ENCODE measurements at places on chromosomes 1 and 21.

DNA sequence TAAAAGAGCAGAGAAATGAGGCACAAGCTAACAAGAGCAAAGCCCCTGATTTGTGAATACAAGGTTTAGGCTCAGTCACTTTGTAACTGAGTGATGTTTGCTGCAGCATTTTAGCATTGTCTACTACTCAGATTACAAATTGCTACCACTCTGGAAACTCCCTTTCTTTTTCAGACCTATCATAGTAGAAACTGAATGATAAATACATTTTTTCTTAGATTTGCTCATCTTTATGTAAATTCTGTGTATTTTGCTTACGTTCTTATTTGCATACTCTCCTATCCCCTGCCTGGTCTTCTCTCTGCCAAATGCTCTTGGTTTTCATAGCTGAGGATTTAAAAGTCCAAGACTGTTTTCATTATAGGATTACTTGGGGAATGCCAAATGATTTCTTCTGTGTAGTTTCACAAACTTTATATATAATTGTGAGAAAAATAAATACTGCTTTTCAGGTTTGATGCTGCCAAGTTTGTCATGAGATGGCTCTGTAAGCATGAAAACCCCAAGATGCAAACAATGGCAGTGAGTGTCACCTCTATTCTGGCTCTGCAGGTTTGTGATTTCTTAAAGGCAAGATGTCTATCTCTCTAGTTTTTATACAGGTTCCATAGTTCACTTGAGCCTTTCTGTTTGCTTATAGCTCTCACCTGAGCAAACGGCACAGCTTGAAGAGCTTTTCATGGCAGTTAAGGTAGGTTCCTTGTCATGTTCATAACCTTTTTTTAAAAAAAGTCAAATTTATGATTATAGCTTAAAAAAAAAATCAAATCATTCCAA is 24.7 kb downstream of the ZYG11A start:
- no peak for DNase-seq

- no peak for DNase-seq
These were observed 366.9 kb upstream of the VAMP3 start for GRCh38 chr1:7404046-7404742.

- DNase-seq, result no peak
These were observed 103.1 kb downstream of the GALNT2 start for GRCh38 chr1:230170153-230170547.

- no peak for DNase-seq
These were observed 86.5 kb upstream of the WNT4 start for GRCh38 chr1:22229379-22229778.

DNA sequence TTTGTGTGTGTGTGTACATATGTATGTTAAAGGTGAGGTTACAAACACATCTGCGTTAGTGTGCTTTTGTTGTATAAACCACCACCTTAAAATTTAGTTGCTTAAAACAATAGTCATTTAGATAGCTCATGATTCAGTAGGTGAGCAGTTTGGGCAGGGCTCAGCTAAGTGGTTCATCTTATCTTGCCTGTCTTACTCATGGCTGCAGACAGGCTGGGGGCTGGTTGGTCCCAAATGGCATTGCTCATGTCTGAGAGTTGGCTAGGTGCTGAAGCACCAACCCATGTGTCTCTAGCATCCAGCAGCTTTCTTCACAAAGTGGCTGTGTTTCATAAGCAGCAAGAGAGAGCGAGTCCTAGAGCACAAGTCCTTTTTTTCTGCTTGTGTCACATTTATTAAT is 91.4 kb downstream of the MACF1 start:
- no peak for DNase-seq

GRCh38 chr1:172499636-172500141 is 33.3 kb upstream of the SUCO start:
- DNase-seq, result no peak

DNA sequence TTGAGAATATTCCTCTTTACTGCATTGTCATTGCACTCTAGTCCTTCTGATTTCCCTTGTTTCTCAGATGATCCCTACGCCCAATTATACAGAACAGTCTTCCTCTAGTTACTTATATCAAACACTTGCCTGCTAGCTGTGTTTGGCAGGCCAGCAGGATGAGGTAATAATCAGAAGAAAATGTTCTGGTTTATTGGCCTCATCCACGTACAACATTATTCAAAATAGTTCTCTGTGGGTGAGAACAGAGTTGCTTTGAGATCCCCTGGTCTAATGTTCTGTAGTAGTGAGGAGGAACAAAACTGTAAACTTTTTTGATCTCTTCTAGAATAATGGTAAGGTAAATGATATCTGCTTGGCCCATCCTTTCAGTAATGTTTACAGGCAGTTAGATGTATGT is 22.3 kb upstream of the C1orf105 start:
- no peak for DNase-seq

- DNase-seq, result no peak
These were observed 13.4 kb upstream of the LRRC47 start for GRCh38 chr1:3809680-3810079.

DNA sequence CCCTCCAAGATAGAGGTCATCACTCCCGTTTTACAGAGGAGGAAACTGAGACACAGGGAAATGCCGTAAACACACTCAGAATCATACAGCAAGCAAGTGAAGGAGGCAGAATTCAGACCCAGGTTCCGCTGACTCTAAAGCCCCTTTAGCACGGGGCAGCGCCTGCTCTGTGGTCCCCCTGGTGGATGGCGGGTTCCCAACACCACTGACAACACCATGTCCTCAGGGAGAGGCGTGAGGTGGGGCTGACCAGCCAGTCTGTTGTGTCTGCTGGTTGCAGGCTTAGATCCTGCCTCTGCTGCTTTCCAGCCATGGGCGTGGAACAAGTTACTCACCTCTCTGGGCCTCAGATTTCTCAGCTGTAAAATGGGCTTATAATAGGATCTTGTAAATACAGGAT is 617.3 kb downstream of the MATN1 start:
- no peak for DNase-seq

GRCh38 chr1:210124736-210125135 is 107.9 kb upstream of the SERTAD4 start:
- no peak for DNase-seq

- no peak for DNase-seq
These were observed at the start of gene C1orf116 for GRCh38 chr1:207032528-207033017. C1orf116 (minus strand) TSS chr1:207032756; CDS start chr1:207027598, 5,158 bp downstream.

DNA sequence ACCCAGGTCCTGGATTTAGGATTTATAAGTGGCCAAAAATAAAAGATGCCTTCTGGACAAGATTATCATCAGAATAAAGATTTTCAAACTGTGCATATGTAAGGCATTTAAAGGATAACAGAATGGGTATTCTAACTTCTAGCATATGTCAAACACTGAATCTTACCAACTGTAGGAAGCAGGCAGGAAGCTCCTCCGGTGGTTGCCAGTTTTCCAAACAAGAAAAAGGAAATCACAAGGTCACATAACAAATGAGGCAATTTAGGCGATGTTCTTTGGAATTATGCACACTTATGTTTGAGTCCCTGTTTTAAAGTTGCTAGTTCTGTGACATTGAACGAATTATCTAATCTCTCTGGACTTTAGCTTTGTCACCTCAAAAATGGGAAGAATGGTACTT is 48.9 kb downstream of the ATP6V1G3 start:
- no peak for DNase-seq

DNA sequence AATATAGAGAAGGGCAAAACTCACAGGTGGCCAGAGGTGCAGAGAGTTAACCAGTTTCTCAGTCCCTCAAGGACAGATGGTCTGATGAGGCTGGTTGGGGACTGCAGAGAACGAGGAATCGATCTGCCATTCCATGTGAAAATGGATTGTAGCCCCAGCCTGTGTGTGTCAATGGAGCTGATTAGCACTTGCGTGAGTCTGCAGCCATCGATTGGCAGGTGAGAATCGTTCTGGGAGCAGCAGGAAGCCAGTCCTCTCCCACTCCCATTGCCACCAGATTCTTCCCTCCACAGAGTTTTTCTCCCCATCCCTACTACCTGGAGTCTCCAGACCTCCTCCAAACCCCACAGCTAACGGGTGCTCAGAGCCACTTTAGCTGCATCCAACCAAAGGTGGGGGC is 18.3 kb upstream of the PSMB2 start:
- DNase-seq, result no peak

DNA sequence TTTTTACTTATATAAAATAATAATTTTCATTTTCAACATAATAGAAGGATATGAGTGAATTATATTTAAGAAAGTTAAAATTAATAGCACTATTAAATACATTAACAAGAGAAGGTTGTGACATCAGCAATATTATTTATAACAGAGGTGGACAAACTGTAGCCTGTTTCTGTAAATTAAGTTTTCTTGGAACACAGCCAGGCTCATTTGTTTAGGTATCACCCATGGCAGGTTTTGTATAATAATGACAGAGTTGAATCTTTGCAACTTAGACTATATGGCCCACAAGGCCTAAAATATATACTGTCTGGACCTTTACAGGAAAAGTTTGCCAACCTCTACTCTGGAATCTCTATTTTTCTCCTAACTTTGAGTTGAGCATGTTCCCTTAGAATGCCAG is 42.8 kb upstream of the CACYBP start:
- no peak for DNase-seq

GRCh38 chr21:38468989-38469388 is 29.3 kb downstream of the ERG start:
- no peak for DNase-seq

DNA sequence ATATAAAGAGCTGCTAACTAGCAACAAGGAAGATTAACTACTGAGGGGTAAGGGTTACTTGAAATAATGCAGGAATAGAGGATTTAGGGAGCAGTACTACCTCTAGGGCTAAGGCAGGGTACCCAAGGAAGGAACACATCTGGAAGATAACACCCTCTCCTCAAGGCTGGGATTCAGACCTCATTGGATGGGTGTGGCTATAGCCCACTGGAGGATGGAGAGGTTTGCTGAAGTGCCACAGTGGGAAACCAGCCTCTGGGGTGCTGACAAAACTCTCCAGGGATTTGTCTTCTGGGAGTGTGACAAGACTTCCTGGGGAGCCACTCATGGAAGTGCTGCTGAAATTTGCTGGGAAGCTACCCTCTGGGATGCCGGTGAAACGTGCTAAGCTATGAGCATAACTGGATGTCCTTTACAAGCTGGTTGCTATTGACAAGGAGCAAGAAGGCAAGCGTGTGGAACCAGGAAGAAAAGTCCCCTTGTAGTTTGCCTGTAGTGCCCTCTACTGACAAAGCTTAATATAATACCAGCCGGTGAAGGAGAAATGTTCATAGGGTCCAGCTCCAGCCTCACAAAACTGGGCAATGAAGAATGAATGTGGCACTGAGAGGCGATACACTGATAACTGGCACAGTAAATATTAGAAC is 122.8 kb upstream of the USP24 start:
- DNase-seq, result no peak

- no peak for DNase-seq
These were observed 175.4 kb upstream of the GORAB start for GRCh38 chr1:170356585-170356984.

DNA sequence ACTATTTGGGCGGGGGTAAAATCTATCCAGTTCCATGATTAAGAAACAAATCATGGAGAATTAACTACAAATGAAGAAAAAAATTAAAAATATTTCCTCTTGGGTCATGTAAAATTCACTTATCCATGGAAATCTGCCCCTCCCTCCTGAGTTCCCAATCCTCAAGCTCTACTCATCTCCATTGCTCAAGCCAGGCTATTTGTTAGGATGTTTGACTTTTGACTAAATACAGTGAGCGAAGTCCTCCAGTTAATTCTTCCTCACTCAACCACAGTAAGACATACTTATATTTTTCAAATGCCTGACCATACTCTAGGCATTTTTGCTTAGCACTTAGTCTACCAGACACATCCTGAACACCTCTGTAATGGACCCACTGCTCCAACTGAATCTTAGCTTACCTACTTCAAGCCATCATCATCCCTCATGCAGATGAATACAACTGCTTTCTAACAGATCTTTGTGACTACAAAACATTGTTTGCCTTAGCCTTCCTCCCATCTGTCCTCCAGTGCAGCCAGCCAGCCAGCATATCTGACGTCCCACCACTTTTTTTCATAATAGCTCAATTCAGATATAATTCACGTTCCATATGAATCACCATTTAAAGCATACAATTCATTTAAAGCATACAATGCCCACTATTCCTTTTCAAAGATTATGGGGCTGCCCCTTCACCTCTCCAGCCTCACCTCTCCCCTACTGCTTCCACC is 154.2 kb downstream of the RERE start:
- DNase-seq, result no peak

GRCh38 chr1:246066573-246066972 is 440.5 kb downstream of the SMYD3 start:
- no peak for DNase-seq

DNA sequence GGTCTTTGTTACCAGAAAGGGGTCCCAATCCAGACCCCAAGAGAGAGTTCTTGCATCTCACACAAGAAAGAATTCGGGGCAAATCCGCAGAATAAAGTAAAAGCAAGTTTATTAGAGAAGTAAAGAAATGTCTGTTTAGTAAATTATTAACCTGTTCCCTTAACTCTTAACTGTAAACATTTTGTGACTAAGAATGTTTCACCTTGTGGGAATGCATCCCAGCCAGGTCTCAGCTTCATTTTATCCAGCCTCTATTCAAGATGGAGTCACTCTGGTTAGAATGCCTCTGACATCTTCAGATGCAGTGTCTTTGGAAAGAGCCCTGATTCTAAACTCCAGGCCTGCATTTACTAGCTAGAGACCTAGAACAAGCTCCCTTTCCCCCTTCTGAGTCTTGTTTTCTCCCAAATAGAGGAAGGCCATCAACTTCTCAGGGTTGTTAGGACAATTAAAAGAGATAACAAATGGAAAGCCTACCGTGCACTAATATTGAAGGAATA is 4.5 kb upstream of the FABP3 start:
- DNase-seq, result no peak

DNA sequence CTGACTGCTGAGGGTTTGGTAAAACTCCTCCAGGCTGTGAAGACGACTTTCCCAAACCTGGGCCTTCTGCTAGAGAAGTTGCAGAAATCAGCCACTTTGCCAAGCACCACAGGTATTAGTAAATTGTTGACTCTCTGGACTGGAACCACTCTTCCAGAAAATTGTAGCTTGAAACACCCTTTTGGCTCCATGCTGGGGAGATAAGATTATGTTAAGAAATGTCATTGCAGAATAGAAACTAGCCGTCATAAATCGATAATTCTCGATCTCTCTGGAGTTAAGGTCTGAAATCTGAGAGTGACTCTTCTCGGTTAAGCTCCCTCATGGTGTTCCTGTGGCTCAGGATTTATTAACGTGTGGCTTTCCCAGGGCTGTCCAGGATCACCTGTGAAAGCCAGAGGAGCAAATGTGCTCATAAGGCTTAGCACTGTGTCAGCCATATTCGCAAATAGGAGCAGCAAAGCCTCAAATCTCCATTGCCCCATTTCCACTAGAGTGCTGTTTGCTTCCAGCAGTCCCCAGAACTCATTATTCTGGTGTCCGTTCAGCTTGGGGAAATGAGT is 54.6 kb downstream of the ZBTB40 start:
- no peak for DNase-seq

- no peak for DNase-seq
These were observed 5.5 kb upstream of the AGTRAP start for GRCh38 chr1:11730429-11730891.

GRCh38 chr1:16153096-16153998 is 2.5 kb downstream of the EPHA2 start:
- no peak for DNase-seq

- DNase-seq, result no peak
These were observed 93.6 kb upstream of the DEPDC1 start for GRCh38 chr1:68590473-68590872.

GRCh38 chr1:41608211-41608610 is 123.7 kb upstream of the EDN2 start:
- no peak for DNase-seq

- DNase-seq, result no peak
These were observed 278.8 kb downstream of the AJAP1 start for GRCh38 chr1:4933232-4933631.

GRCh38 chr1:245493029-245493428 is 338.2 kb downstream of the KIF26B start:
- no peak for DNase-seq

- peak; percentile 65 for DNase-seq
These were observed 7.4 kb downstream of the SEMA4A start for GRCh38 chr1:156160743-156161171.

Measured in stimulated activated CD4-positive, alpha-beta T cell treated with anti-CD3 and anti-CD28 coated beads, Interleukin-12 subunit alpha, Interleukin-12 subunit beta, amount 100 ng/mL, for 24 hours (primary cell).